ENCODE measurements at places on chromosomes 11 and 22. TPM values are rescaled to one million over a fixed set of nuclear protein-coding genes. Genes with fewer than 3 reads are reported as not detected.

DNA sequence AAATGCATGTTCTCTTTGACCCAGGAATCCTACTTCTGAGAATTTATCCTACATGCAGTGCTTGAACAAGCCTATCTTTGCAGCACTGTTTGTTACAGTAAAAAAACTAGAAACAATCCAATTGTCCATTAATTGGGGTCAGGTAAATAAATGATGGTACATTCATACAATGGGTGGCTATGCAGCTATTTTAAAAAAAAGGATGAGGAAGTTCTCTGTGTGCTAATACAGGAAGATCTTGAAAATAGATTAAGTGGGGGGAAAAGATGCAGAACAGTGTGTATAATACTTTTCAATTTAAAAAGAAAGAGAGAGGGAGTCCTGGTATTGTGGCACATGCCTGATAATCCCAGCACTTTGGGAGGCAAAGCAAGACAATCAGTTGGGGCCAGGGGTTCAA is 9.5 kb upstream of the CREB3L1 start:
- H3K27me3 ChIP-seq, result peaks cover 92% of the 10 kb centered on the region
- DNase-seq, result no peak
- no peaks in the 10 kb centered on the region for H3K36me3 ChIP-seq

DNA sequence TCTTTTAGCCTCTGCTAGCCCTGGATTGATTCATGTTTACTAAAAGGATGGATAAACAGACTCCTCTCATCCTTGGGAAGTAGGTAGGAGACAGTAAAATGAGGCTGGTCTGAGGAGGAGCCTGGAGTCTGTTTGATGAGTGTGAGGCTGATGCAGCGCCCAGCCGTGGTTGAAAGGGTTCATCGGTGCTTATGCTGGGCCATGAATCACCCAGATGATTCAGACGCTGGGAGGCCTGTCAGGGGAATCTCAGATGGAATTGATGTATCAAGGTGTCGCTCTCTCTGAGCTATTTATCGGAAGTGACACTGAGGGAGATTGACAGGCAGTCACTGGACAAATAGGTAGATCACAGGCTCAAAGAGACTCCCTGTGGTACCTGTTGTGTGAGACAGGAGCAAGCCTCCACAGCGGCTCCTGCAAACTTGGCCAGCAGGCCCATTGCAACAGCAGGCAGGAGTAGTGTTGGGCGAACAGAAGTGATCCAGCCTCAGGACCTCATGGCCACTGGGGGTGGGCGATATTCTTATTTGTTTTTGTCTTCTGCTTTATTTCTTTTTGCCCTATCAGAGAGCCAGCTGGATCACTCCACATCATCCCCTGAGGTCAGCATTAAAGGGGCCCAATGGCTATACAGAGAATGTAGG is 109.9 kb upstream of the CADM1 start:
- DNase-seq, result no peak
- no peaks in the 10 kb centered on the region for H3K27me3 ChIP-seq
- H3K27ac ChIP-seq, result no peak overlapping the region
- no peaks in the 10 kb centered on the region for H3K36me3 ChIP-seq
- H3K4me1 ChIP-seq, result no peaks in the 10 kb centered on the region

MRGPRF gene
- total RNA-seq, result 0.15 TPM

DNA sequence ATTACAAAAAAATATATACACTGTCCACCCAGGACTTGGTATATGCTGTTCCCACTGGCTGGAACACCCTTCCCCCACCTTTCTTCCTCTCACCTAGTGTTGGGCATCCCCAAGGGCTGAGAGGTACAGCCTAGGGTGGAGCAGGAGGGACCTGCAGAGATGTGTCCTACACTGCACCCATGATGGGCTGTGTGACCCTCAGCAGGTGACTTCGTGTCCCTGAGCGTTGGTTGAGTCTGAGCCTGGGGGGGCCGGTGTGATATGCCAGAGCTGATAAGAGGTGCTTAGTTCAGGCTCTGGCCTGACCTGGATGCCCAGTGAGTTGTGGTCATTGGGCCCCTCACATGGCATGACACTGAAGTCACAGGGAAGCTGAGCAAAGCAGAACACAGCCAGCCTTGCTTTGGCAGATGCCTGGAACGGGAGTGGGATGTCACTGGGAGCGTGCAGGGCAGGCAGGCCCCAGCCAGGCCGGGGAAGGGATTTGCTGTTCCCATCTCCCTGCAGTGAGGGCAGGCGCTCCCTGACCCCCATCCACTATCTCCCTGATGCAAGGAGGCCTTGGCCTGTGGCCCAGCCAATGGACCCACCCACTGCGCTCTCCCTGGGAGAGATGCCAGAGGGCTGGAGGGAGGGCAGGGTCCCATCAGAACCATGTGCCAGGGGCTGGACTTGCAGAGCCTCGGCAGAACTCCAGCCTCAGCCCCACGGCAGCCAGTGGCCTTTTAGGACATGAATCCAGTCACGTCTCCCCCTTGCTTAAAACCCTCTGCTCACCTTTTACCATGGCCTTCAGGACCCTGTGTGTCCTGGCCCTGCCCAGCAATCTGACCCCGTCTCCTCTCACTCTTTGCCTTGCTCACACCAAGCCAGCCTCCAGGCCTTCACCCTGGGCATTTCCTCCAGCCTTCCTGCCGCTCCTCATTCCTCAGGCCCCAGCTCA is 138.9 kb downstream of the MN1 start:
- no peaks in the 10 kb centered on the region for H3K27me3 ChIP-seq
- DNase-seq, result no peak
- no peaks in the 10 kb centered on the region for H3K36me3 ChIP-seq
- H3K4me3 ChIP-seq, result no peak overlapping the region
- no peak overlapping the region for H3K27ac ChIP-seq
- peaks cover 35% of the 10 kb centered on the region for H3K4me1 ChIP-seq

- H3K27me3 ChIP-seq, result no peaks in the 10 kb centered on the region
- no peaks in the 10 kb centered on the region for H3K4me1 ChIP-seq
- no peaks in the 10 kb centered on the region for H3K36me3 ChIP-seq
- no peak overlapping the region for H3K4me3 ChIP-seq
- no peak overlapping the region for H3K27ac ChIP-seq
These were observed 70.1 kb downstream of the C2CD3 start for GRCh38 chr11:74100735-74101134.

DNA sequence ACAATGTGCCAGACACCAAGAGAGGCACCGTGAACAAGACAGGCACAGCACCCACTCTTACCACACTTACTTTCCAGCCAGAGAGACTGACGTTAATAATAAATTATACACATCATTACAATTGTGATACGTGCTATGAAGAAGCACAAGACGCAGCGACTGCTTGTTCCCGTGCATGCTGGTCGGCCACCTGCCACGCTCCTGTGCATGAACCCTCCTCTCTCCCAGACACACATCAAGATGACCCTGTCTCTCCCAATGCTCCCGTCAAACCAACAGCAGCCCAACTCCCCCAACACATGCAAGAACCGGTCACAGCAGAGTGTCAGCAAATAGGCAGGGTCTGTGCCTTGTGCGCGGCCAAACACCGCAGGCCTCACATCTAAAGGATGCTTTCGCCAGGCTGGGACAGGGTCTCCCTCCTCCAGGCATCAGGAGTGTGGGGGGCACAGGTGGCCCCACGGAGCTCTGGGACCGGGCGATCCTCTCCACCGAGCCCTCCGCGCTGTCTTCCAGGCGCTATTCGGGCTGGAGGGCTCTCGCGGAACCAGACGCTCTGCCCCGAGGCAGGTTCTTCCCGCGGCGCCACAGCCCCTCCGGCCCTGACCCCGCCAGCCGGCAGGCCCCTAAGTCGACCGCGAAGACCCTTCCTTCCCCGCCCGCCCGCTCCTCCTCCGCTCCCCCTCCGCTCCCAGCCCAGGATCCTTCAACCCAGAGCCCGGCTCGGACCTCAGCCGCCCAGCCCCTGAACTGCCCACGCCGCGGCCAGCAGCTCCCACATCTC is 533 bp downstream of the SERGEF start:
- H3K4me1 ChIP-seq, result peaks cover 18% of the 10 kb centered on the region
- peak; percentile 19 for DNase-seq
- H3K27ac ChIP-seq, result peak overlapping the region; percentile 48

DNA sequence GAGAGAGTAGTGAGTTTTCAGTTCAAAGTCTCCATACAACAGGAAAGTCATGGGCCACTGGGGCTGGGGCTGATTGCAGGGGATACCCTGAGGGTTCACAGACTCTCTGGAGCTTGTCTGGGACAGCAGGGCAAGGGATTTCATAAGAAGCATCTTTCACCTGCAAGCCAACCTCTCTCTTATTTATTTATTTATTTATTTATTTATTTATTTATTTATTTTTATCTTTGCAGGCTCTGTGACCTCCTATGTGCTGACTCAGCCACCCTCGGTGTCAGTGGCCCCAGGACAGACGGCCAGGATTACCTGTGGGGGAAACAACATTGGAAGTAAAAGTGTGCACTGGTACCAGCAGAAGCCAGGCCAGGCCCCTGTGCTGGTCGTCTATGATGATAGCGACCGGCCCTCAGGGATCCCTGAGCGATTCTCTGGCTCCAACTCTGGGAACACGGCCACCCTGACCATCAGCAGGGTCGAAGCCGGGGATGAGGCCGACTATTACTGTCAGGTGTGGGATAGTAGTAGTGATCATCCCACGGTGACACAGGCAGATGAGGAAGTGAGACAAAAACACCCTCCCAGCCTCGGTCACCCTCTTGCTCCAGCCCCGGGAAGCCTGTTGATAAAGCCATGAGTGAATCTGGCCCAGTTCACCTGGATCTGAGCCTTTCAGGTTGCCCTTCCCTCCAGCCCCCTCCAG is 68.4 kb downstream of the GGTLC2 start:
- peaks cover 20% of the 10 kb centered on the region for H3K4me1 ChIP-seq
- H3K27ac ChIP-seq, result no peak overlapping the region
- H3K27me3 ChIP-seq, result no peaks in the 10 kb centered on the region
- no peak overlapping the region for H3K4me3 ChIP-seq

GRCh38 chr11:44622721-44623258 is 57.3 kb downstream of the CD82 start:
- H3K4me3 ChIP-seq, result no peak overlapping the region
- no peak overlapping the region for H3K27ac ChIP-seq
- H3K4me1 ChIP-seq, result no peaks in the 10 kb centered on the region
- DNase-seq, result no peak
